ENCODE measurements at places on chromosomes 13 and 19. TPM values are rescaled to one million over a fixed set of nuclear protein-coding genes. Genes with fewer than 3 reads are reported as not detected.

GRCh38 chr13:25725104-25725503 is 326.7 kb downstream of the SHISA2 start:
- H3K27me3 ChIP-seq: no peaks in the 10 kb centered on the region
- H3K4me1 ChIP-seq: no peaks in the 10 kb centered on the region
- no peak overlapping the region for H3K27ac ChIP-seq
- no peak for DNase-seq

Gene ZNF20
- total RNA-seq: 2.2 TPM

GRCh38 chr13:99215184-99215830 is 14.7 kb downstream of the UBAC2 start:
- peak overlapping the region; percentile 24 for H3K4me3 ChIP-seq
- peaks cover 40% of the 10 kb centered on the region for H3K4me1 ChIP-seq
- H3K36me3 ChIP-seq: no peaks in the 10 kb centered on the region
- H3K27ac ChIP-seq: no peak overlapping the region

Gene CYP2F1
- total RNA-seq: not detected

Gene NLRP4
- total RNA-seq: not detected

DNA sequence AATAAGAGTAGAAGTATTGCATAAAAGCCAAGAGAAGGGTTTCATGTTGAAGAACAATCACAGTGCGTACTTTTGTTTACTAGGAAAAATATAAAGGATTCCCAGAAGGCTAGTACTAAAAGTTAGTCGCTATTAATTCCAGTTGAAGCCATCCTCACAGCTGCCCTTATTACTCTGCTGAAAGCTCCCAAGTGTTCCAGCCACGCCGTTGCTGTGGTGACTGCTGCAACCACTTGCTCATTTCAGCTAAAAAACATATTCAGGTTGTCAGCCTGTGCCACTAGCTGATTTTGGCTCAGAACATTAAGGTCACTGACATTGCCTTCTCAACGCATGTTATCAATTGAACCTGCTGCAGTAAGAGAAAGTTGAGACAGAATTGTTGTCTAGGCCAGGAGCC is 87.1 kb upstream of the FNDC3A start:
- H3K4me3 ChIP-seq: no peak overlapping the region
- H3K27ac ChIP-seq: no peak overlapping the region
- no peaks in the 10 kb centered on the region for H3K36me3 ChIP-seq
- no peak for DNase-seq

- H3K4me1 ChIP-seq: no peaks in the 10 kb centered on the region
- DNase-seq: no peak
- no peaks in the 10 kb centered on the region for H3K27me3 ChIP-seq
- H3K4me3 ChIP-seq: no peak overlapping the region
- H3K27ac ChIP-seq: no peak overlapping the region
- no peaks in the 10 kb centered on the region for H3K36me3 ChIP-seq
Measured at GRCh38 chr13:98214008-98214643, 37.1 kb upstream of the RNF113B start.
